Caudate nucleus (tissue), 63 donors: ENCODE measurements at places on chromosomes 3 and 15.

DNA sequence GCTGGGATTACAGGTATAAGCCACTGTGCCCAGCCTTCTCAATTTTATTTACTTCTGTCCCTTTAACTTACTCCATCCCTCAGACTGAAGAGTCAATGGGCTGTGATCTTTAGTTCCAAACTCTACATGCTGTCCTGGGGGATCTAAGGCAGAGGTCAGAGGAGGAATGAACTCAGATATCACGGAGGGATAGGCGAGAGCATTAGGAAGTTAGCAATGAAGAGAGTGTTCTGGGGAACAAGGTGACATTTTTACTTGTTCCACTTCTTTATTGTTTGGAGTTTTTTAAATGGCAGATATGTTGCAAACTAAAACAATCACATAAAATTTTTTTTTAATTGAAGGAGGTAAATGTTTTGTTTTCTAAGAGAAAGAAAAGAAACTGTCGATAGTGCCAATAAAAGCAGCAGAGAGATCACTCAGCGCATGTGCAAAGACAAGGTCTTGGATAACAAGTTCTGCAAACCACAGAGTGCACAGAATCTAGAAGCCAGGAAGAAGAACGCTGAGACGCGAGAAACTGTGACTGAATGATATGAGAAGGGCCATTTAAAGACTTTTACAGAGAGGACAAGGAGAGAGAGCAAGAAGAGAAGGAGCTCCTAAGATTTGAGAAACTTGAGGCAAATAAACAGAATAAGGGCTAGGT is 10.8 kb upstream of the CA12 start:
- DNase-seq, result no peak

DNA sequence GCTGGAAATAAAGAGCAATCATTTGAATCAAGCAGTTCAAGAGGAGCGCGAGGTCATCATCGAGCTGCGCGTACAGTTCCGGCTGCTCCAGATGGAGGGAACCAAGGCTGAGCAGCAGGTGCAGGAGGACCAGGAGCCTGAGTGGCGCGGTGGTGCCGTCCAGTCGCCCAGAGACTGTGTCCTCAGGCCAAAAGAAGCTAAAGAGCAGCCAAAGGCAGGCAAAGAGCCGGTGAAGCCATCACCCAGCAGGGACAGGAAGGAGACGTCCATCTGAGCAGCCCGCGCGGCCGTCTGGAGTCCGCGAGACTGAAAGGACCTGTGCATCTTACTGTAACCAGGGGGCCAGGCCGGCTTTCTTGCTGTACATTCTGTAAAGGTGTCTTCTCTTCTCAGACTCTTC is 277.2 kb upstream of the TTC14 start:
- DNase-seq, result no peak

DNA sequence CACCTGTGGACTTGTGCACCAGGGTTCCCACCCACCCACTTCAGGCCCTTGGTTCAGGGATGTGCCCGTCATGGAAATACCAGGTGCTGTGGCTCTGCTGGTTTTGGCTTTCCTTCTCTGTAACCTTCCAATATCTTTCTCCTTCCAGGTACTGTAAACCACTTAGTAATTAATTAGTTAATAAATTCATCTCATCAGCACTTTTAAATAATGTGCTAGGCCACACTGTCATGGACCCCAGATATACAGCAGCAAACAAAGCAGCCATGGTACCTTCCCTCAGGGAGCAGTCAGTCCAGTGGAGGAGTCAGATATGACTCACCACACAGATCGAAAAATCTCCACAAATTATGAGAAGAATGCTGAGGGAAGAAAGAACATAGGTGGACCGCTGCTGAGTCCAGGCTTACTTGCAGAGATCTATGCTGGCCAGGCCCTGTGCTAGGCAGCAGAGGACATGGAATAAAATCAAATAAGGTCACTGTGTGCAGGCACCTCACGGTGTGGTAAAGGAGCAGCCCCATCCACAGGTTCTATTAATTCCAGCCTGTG is 6.8 kb upstream of the GATA2 start:
- no peak for DNase-seq

DNA sequence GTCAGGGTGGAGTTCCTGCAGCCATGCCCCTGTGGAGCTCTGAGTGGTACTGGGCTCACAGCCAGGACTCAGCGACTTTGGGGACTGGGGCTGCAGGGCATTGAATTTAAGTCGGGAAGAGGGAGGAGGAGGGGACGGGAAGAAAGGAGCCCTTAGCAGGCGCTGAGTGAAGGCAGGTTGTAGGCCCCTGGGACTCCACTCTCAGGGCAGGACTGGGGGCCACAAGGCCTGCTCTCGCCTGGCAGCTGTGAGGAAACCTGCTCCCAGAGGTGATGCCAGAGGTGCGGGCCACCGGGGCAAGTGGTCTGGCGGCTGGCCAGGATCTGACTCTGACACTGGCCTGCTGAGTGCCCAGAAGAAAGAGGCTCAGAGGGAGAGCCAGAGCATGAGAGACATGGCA is 73.5 kb downstream of the EPHB3 start:
- no peak for DNase-seq

- no peak for DNase-seq
These were observed 348.4 kb upstream of the PLSCR5 start for GRCh38 chr3:146953511-146953981.

- DNase-seq, result no peak
These were observed 50.2 kb downstream of the GABRB3 start for GRCh38 chr15:26722621-26723160.
